Progenitor cell of endocrine pancreas (in vitro differentiated cells): ENCODE measurements at places on chromosomes 1 and 21. TPM values are rescaled to one million over a fixed set of nuclear protein-coding genes. Genes with fewer than 3 reads are reported as not detected.

Gene HSPA6
- 0.16 TPM in 1 of 2 replicates, not detected in the other for total RNA-seq

Gene RSPH1
- 4.4 and 7.1 TPM in 2 replicates for total RNA-seq

Gene C1QTNF12
- total RNA-seq: 1.7 and 2.7 TPM in 2 replicates

Gene HPCA
- total RNA-seq: 0.96 and 1.1 TPM in 2 replicates

Gene HOOK1
- 51.2 and 56.1 TPM in 2 replicates for total RNA-seq

Gene GIPC2
- 3.0 and 4.2 TPM in 2 replicates for total RNA-seq

Gene OXCT2
- 0.38 TPM in 1 of 2 replicates, not detected in the other for total RNA-seq

Gene ZNF593OS
- not detected in 2 replicates for total RNA-seq

GRCh38 chr1:114296413-114296812, 142.7 kb upstream of the SYT6 start:
- no peak for DNase-seq

DNA sequence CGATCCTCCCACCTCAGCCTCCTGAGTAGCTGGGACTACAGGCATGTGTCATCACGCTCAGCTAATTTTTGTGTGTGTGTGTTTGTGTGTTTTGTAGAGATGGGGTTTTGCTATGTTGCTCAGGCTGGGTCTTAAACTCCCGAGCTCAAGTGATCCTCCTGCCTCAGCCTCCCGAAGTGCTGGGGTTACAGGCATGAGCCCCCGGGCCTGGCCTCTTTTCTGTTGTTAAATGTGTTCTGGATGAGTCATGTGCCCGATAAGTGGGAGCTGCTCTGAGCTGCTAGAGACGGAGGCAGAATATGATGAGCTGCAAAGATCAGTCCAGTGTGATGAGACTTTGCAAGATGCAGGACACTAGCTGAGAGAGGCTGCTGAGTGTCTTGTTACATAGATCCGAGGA, 75.5 kb downstream of the VPS13D start:
- no peak for DNase-seq

GRCh38 chr1:176556288-176556687, 93.3 kb downstream of the PAPPA2 start:
- DNase-seq: no peak

DNA sequence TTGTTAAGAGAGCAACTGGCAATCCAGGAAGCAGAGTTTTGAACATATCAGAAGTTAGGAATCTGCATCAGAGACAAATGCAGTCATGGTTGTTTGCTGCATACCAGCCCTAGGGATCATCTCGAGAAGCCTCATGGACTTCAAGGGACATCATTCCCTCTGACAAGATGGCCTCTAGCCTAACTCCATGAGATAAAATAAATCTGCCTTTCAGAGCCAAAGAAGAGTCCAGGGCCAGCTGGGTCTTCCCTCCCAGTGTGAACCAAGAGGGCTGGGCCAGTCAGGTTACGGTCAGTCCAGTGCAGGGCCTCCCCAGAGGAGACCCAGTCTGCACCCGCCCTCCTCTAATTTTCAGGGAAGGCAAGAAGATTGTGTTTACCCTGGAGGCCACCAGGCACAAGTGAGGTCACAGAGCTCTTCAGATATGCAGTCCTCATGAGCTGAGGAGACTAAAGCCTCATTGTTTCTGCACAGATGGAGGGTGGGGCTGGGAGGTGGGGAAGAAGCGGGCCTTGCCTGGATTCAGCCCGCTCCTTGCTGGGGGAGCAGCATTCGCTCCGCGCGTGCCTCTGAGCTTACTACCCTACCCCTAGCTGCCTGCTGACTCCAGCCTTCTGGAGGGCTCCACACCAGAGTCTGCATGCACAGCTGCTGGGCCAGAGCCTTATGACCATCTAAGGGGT, 52.8 kb downstream of the CAPN2 start:
- DNase-seq: no peak

DNA sequence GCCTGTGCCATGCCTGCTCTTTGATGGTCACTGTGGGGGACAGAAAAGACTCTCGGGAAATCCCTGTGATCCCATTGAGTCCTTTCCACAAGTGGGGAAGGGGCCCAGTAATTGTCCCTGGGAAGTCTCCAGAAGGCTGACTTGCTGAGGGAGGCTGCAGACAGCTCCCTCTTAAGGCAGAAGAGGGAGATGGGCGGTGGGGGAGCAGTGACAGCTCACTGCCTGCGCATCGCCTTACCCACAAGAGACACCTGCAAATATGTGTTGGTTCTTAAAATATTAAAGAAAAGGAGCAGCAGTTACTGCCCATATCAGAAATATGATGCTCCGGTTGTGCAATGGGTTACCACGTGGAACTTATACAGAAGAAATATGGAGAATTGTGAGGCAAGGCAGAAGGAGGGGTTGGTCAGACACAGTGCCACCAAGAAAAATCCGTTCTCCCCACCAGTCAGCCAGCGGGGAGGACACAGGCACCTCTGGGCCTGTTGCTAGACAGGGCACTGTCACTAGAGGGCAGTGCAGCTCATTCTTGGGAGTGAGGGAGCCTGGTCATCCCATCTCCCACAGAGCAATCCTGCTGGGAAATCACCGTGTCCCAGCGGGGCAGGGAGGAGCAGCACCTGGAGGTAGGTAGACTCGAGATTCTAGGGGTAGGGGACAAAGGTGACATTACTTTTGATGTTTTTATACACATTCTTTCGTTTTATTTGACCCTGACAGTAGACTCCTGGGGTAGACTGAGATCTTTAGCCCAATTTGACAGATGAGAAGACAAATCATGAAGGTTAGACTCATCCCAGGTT, 6.9 kb upstream of the CAMK1G start:
- peak; percentile 82 for DNase-seq

- peak; percentile 69 for DNase-seq
Observed at GRCh38 chr21:26842974-26843932, 2.0 kb downstream of the ADAMTS1 start.

DNA sequence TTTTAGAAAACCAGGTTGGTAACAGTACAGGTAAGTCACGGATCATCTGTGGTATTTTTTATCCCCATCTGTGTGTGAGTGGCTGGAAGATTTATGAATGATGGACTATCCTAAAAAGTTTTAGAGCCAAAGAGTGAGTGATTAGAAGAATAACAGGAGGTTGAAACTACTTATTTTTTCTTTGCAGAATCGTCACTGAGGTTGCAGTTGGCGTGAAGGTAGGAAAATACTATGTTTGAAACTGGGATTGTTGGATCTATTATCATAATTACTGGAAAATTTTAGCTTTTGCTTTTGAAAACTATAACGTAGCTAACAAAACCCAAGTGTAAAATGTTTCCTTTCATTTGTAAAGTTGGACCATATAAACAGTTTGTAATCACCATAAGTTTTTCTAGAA, 1.8 kb downstream of the PTBP2 start:
- no peak for DNase-seq

DNA sequence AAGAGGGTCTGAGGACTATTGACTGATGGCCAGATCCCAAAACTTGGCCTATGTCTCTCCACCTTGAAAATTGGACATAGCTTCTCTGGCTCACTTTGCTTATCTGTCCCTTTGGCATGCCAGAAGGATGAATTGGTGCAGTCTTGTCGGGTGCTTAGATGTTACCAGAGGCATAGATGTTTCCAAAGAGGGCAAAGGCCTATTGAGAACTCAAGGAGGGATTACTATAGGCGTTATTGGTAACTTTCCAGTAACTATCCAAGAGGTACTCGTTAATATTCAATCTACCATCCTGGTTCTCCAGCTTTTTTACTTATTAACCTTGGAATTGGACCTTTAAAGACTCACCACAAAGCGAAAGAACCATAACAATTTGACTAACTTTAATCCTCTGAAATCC, 368.3 kb upstream of the ESRRG start:
- no peak for DNase-seq

GRCh38 chr1:207077470-207078377, 10.9 kb upstream of the C4BPB start:
- peak; percentile 38 for DNase-seq

- no peak for DNase-seq
Observed at GRCh38 chr1:213521206-213521605, 466.6 kb upstream of the PROX1 start.

DNA sequence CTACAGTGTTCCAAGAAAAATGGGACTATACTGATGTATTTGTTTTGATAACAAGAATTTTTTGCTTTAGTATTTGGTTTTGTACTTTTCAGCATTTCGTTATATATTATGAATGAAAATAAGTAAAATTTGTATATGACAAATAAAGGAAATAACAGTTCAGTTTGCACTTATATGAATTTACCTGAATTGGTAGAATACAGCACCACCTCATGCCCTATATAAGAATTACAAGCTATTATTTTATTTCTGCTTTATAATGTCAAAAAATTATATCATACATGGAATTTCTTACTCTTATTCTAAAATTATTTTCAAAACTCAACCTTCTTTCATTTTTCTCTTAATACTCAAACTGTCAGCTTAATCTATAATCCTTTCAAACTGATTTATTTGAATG, 14.6 kb downstream of the EFCAB7 start:
- no peak for DNase-seq

DNA sequence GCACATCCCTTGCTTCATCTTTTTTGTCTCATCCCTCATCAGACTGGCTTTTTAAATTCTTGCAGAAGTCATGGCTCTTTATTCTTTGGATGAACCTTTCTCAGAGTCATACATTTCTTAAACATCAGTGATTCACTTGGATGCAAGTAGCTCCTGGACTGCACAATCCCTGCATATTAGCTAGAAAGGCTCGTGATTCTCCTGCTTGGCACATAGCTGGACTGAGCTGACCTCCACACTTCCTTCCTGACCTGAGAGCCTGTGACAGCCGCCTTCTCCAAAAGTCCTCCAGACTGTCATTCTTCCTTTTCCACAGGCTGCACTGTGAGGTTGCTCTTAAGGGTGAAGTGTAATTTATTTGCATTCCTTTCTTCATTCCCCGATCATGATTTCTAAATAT, 109.4 kb downstream of the RGL1 start:
- DNase-seq: no peak

DNA sequence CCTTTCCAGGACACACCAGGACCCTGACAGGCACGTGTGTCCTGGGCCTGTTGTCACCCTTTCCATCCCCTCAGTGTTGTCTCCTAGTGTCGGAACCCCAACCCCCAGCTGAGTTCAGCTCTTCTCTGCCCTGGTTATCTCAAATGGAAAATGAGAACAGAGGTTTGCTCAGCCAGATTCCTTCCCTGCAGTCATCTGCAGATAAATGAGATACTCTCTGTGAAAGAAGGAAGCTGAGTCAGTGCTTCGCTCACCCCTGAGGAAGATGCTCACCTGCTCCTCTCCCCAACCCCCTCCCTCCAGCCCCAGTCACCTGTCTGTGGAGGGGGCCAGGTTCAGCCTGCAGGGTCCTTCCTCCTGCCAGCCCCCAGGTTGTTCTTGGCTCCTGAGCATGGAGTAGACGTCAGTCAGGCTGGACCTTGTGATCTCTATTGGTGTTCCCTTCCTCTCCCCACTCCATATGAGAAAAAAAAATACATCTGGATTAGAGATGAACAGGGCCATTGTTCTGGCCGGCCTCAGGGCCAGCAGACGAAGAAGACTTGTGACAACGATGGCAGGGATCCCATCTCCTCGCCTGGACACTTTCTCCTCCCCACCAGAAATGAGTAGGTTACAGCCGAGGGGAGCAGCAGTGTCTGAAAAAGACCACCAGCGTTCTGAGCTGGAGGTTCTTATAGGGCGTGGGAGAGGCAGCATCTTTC, 20.9 kb downstream of the PHGDH start:
- DNase-seq: no peak

- DNase-seq: no peak
Observed at GRCh38 chr1:38529391-38529790, 330.2 kb downstream of the RRAGC start.

DNA sequence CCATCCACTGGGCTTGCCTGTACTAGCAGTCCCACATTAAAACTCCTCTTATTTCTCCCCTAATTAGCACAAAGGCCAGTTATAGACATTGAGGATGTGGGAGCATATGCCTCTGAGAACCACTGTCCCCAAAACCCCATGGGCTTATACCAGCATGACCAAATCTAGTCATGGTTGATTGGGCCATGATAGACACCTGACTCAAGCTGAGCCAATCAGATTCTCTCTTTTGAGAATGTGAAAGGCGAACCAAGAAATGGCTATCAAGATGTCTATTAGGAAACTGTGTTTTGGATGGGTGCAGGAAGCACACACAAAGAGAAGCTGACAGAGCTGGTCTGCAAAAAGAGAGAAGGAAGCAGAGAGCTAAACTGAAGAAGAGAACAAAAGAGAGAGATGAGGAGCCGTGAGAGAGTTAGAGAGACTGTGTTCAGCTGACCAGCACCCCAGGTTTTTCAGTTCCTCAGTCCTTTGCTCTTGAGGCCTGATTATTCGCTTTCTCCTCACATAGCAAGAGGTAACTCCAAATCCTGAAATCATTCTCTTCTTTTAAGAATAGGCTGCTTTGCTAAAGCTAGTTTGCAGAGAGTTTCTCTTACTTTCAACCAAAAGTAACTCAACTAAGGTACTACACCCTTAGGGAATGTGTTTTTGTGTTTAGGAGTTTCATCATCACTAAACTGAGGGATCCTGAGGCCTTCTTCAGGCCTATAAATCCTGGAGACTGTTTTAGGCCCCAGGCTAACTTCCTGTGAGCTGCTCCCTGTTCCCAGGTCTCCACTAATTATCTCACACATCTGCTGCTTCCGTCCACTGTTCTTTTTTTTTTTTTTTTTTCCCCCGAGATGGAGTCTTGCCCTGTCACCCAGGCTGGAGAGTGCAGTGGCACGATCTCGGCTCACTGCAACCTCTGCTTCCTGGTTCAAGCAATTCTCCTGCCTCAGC, 7.9 kb upstream of the TIPRL start:
- no peak for DNase-seq

DNA sequence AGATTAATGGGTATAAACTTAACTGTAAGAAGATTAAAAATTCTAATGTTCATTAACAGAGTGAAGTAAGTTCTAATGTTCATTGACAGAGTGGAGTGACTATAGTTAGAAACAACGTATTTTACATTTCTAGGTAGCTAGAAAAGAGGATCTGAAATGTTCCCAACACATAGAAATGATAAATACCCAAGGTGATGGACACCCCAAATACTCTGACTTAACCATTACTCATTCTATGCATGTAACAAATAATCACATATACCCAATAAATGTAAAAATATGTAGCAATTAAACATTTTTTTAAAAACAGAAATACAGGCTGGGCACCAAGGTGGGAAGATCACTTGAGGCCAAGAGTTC, 62.1 kb downstream of the ABL2 start:
- no peak for DNase-seq

DNA sequence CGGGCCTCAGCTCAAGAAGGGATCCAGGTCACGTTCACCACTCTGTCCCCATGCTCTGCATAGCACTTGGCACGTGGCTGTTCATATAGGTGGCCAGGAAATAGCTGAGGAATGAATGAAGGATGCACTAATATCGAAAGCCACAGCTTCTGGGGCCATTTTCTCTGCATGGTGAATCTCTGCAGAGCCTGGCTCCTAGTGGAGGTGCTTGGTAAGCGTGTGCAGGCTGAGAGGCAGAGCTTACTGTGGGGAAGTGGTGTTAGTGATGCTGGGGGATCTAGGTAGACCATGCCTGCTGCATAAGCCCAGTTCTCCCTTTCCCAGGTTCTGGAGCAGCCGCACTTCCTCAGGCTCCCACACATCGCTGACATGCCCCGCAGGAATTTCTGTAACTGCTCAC, 8.3 kb downstream of the CSRP1 start:
- DNase-seq: no peak

GRCh38 chr21:19353256-19353655, 949.7 kb upstream of the TMPRSS15 start:
- no peak for DNase-seq

- no peak for DNase-seq
Observed at GRCh38 chr1:165365341-165365740, 8.8 kb upstream of the LMX1A start.

- no peak for DNase-seq
Observed at GRCh38 chr1:173285048-173285447, 77.9 kb upstream of the TNFSF4 start.
